ENCODE measurements at places on chromosomes 16 and 17.

DNA sequence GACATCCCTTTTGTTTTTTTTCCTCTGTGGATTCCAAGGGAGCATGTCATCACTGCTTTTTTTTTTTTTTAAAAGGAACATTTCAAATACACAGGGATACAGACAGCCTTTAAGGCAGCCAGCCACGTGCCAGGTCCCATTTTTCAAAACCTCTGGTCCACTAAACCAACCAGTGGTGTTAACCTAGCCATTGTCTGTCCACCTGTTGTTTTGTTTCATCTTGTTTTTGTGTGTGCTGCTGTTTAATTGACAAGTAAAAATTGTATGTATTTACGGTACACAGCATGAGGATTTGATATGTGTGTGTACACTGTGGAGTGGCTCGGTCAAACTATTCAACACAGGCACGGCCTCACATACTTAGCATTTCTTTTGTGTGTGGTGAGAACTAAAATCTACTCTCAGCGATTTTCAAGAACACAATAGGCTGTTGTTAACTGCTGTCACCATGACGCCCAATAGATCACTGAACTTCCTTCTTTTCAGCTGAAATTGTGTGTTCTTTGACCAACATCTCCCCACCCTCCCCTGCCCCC is 19.2 kb downstream of the TMEM114 start:
- DNase-seq, result no peak

GRCh38 chr17:74369221-74369620 is 1.9 kb downstream of the GPR142 start:
- DNase-seq, result no peak

GRCh38 chr17:70813355-70813930 is 644.1 kb downstream of the KCNJ2 start:
- no peak for DNase-seq

DNA sequence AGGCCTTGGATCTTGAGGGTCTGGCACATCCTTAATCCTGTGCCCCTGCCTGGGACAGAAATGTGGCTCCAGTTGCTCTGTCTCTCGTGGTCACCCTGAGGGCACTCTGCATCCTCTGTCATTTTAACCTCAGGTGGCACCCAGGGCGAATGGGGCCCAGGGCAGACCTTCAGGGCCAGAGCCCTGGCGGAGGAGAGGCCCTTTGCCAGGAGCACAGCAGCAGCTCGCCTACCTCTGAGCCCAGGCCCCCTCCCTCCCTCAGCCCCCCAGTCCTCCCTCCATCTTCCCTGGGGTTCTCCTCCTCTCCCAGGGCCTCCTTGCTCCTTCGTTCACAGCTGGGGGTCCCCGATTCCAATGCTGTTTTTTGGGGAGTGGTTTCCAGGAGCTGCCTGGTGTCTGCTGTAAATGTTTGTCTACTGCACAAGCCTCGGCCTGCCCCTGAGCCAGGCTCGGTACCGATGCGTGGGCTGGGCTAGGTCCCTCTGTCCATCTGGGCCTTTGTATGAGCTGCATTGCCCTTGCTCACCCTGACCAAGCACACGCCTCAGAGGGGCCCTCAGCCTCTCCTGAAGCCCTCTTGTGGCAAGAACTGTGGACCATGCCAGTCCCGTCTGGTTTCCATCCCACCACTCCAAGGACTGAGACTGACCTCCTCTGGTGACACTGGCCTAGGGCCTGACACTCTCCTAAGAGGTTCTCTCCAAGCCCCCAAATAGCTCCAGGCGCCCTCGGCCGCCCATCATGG is 4.0 kb upstream of the ADGRG3 start:
- no peak for DNase-seq

GRCh38 chr16:30567160-30567990 is 4.1 kb downstream of the ZNF688 start:
- DNase-seq, result no peak

GRCh38 chr17:49891694-49892389 is 44.0 kb upstream of the TAC4 start:
- DNase-seq, result no peak

DNA sequence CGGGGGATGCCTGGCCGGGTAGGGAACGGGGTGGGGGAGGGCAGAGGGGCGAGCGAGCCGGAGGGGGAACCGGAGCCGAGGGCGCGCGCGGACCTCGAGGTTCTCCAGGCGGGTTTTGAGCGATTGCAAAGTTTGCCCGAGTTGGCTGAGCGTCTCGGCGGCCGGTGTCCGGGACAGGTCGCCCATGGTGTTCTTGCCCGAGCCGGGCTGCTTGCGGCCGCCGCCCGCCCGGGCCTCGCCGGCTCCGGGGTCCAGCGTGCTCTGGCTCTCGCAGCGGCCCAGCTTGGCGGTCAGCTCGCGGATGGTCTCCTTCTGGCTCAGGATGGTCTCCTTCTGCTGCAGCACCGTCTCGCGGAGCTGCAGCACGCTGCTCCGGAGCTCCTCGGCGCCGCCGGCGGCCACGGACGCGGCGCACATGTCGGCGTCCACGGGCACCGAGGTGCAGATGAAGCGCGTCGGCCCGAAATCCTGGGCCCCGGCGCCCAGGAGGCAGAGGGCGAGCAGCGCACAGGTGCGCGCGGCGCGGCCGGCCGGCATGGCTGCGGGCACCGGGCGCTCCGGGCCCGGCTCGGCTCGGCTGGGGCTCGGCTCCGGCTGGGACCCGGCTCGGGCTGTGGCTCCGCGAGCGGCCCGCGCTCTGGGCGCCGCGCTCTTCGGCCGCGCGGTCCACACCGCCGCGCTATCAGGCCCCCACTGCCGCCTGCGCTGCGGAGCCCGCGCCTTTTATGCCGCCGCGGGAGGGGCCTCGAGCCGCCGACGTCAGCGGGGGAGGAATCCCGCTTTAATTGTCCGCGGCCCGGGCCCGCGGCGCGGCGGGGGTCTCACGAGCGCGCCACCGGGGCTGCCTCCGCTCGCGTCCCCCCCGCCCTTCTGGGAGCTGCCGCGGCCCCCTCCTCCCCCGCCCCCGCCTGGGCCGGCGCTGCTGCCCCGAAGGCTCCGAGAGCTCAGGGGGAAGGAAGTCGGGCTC is at the start of gene NPTX1:
TSS of gene NPTX1 (minus strand) at position 698 of the 967 bp plus-strand sequence. CDS start at position 537, 161 bp downstream.
- peak; percentile 69 for DNase-seq

DNA sequence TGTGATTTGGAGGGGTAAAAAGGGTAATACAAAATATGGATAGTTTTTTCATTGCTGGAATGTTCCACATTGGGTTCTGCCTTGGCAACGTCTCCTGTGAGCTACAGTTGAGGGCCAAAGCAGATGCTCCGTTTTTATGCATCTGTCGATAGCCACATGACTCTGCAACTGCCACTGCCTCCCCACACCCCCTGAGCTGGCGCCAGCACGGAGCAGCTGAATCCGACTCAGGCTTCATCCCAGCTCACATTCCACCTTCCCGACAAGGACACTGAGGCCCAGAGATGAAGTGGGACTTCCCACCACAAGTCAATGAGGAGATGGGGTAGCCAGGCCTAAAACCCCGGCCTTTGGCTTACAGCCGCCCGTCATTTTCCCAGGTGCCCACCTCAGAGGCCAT is 334.1 kb downstream of the CDH13 start:
- DNase-seq, result no peak

DNA sequence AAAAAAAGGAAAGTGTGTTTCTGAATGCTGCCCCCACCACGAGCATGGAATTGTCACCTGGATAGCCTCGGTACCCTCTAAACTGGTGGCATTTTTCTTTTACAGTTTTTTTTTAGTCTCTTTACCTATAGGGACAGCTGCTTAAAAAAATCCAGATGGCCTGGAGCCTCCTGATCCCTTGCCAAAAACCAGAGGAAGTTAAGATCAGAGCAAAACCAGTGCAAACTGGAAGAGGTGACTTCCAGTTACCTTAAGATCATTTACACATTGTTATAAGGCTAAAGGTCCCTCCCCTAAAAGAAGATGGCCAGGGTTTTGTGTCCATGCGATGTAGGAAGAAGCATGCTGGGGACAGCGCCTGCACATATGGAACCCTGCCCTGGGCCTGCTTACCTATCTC is 3.5 kb downstream of the MEFV start:
- DNase-seq, result no peak

- no peak for DNase-seq
Observed at GRCh38 chr16:73233329-73233765, 185.4 kb upstream of the ZFHX3 start.

DNA sequence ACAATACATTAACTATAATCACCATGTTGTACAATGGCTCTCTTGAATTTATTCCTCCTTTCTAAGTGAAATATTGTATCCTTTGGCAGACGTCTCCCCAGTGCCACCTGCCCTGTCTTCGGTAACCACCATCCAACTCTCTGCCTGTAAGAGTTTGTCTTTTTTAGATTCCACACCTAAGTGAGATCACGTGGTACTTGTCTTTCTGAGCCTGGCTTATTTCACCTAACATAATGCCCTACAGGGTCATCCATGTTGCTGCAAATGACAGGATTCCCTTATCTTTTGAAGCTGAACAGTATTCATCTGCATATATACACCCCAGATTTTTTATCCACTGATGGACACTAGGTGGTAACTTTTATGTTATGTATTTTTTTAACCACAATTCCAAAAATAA is 24.2 kb downstream of the ORC6 start:
- DNase-seq, result no peak

GRCh38 chr17:70857351-70857750 is 688.0 kb downstream of the KCNJ2 start:
- no peak for DNase-seq

DNA sequence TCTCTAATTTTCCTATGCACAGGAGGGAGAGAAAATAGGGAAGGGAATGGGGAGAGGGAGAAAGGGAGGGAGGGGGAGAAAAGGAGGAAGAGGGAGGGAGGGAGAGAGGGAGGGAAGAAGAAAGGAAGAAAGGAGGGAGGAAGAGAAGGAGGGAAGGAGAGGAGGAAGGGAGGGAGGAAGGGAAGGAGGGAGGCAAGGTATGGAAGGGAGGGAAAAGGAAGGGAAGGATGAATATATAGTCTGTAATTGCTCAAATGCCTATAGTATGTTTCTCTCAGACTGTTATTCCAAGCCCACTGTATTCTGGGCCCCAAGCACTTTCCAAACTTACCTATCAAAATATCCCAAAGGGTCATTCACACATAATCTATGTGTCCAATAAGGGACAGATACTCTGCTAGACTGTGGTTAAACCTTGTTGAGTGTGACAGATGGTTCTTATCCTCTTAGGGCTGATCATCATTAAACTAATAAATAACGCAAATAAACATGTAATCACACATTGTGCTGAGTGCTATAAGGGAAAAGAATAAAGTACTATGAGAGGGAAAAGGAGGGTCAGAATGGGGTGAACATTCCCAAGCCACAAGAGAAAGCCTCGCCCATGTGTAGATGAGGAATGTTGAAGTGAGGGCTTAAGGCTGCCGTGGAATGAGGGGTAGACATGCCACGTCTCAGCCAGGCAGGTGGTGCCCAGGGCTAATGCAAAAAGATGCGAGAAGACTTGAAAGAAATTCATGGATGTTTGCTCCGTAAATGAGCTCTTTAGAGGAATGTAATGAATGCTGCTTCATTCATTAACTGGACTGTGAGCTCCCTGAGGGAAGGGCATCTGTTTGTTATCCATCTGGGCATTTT is 30.6 kb downstream of the ASIC2 start:
- no peak for DNase-seq

DNA sequence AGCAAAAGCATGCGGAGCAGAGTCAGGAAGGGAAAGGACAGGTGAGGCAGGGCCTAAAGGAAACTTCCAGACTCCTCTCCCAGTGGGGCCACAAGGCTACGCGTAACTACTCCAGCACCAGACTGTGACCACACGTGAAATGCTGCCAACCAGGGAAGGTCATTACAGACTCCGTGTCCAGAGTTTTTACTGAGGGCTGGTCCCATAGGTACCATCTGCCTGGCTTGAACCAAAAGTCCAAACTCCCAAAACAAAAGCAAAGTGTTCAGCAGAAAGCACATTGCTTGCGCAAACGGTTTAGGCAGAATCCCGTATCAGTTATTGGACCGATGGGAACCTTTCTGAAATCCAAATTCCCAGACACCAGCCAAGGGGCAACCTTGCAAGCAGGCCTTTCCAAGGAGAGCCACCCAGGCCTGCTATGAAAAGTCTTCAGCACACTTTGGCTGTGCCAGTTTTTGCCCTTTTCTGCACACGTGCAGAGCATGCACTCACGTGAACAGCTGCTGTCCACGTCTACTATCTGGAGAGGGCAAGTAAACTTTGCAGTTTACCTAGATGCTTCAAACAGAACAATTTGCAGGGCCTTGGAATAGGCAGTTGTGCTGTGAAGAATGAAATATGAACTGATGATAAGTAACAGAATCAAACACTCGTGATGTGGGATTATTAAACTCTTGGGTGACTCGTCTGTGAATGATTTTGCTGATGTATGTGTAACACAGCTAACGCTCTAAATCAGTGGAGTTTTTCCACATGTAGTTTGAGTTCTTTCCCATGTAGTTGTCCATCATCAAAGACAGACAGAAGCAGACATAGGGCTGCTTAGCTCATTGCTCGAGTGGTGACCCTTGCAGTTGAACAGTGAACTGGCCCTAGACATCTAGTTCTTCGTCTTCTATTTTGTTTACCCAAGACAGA is 58.1 kb upstream of the CRISPLD2 start:
- DNase-seq, result no peak

- DNase-seq, result no peak
Observed at GRCh38 chr17:57677301-57677700, 67.8 kb downstream of the CCDC182 start.

GRCh38 chr17:79923974-79924638 is 84.9 kb upstream of the CBX4 start:
- peak; percentile 20 for DNase-seq

DNA sequence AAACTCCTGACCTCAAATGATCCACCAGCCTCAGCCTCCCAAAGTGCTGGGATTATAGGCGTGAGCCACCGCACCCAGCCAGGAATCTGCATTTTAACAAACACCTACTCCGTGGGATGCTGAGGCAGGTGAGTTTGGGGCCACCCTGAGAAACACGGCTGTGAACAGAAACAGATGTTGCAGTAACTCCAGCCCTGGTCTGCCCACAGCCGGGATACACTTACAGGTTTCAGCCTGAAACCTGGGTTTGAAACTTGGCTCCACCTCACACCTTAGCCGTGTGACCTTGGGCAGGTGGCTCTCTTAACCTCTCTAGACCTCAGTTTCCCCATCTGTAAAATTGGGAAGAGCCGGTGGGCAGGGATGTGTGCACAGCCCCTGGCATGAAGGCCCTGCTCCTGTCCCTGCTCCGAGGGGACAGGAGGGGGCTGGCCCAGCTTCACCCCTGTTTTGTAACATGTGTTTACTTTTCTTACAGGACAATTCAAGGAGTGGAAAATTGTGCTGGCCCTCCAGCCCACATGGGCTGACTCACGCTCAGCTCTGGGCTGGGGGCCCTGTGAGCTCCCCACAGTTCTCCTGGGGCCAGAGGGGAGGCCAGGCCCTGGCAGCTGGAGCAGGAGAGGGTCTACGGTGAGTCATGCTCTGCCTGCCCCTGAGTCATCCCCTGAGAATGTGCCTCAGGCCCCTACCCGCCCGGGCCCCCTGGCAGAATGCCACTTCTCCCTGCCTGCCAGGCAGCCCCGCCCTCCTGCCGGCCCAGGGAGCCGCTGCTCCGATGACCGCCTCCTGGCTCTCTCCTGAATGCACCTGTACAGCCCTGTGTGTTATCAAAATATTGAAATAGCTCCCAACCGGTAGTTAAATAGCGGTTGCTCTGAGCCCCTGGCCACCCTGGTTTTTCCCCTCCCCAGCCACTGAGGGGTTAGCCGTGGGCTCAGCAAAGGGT is 7.7 kb upstream of the PPL start:
- DNase-seq, result peak; percentile 37
